Activated CD8-positive, alpha-beta T cell treated with anti-CD3 and anti-CD28 coated beads for 36 hours (primary cell): ENCODE measurements at places on chromosomes 5 and 9.
A peak's percentile ranks its signal among the peaks of the same experiment; 100 is the strongest.

- DNase-seq: no peak
Measured at GRCh38 chr5:137231540-137231939, 267.6 kb downstream of the SPOCK1 start.

DNA sequence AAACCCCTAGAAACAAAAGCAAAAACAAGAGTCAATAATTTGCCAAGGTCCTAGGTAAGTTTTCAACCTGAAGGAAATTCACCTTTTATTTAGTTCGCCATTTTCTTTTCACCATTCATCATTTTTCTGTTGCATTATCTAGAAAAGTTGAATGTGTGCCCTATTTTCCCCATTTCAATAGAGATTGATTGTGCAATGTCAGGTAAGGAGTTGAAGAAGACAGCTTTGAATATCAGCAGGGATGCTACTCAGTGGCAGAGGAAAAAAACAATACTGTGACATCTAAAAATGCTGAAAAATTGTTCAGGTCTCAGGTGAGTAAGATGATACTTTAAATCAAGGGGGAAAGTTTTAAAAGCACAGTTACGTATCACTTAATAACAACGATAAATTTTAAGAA lies 813.7 kb downstream of the DTWD2 start:
- DNase-seq: no peak

GRCh38 chr5:148730270-148730669 lies 75.9 kb upstream of the HTR4 start:
- no peak for DNase-seq

GRCh38 chr5:149904977-149905376 lies 39.6 kb downstream of the PDE6A start:
- no peak for DNase-seq

- DNase-seq: peak; percentile 51
Measured at GRCh38 chr9:15135164-15135792, 171.7 kb downstream of the TTC39B start.

DNA sequence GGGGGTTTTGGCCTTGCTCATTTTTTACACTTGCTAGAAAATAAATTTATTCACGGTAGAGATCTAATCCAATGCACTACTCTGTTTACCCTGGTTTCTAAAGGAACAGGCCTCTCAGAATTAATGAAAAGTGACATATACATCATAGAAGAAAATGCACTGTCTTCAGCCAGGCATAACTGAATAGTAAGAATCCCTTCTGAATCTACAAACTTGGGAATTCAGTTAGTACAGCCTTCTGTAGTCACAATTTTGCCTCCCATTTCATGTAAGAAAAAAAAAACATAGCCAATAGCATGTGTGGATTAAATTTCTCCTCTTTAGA lies 197.3 kb downstream of the CAAP1 start:
- DNase-seq: no peak

GRCh38 chr5:14869668-14870164 lies 1.9 kb downstream of the ANKH start:
- peak; percentile 64 for DNase-seq

- DNase-seq: no peak
Measured at GRCh38 chr5:100519075-100519474, 16.1 kb upstream of the FAM174A start.

DNA sequence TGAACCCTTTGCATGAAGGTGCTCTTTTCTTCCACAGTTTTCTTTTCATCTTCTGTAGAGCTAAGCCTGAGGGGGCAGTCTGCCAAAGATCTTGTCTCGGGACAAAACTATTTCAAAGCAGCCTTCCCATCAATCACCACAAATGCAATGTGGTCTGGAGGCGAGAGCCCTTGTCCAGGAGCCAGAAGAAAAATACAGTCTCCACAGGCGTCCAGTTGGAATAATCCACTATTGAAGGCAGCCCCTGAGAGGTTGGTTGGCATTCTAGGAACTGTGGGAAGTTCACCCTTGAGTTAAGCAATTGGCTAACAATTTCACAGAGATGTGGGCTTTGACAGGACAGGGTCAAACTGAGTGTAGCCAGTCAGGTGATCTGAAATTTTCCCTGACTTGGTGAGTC lies 72.0 kb downstream of the SEMA6A start:
- no peak for DNase-seq

DNA sequence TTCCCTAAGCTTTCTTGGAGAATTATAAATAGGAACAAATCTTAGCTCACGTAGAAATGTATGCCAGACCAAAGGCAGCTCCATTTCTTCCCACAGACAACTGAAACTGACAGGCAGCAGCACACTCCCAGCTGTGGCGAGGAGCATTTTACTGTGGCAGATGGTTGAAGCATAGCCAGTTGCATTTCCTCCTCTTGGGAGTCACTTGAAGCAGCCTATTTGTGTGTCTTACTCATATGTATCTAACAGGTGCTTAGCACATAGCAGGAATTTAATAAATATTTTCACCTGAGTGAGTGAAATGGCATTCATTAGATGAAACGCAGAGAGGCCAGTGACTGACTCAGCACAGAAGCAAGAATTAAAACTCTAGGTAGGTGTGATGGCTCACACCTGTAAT lies 12.3 kb upstream of the MTMR12 start:
- no peak for DNase-seq

DNA sequence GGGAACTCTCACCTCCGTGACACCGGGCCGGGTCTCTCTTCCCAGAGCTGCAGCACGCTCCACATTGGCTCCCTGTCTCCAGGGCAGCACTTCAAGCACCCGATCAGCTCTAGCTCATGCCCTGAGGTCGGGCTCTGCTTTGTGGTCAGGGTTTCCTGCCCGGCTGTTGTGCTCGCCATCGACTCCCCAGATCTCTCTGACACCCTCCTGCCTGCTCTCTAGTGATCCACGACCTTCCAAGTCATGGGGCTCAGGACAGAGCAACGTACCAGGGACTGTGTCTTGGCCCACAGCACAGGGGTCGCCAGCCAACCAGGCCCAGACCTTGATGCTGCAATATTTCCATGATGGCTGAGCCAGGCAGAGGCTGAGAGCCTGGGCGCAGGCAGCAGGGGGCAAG lies 45.1 kb downstream of the PRRT1B start:
- DNase-seq: peak; percentile 40

- DNase-seq: no peak
Measured at GRCh38 chr5:14675865-14676300, 11.4 kb downstream of the OTULIN start.

- no peak for DNase-seq
Measured at GRCh38 chr5:36836831-36837230, 39.7 kb upstream of the NIPBL start.
